ENCODE measurements at places on chromosomes 12 and 14.

GRCh38 chr14:65079201-65079600 is 23.1 kb downstream of the MAX start:
- DNase-seq: no peak

- no peak for DNase-seq
These were observed 12.2 kb downstream of the TBX3 start for GRCh38 chr12:114671443-114672411.

DNA sequence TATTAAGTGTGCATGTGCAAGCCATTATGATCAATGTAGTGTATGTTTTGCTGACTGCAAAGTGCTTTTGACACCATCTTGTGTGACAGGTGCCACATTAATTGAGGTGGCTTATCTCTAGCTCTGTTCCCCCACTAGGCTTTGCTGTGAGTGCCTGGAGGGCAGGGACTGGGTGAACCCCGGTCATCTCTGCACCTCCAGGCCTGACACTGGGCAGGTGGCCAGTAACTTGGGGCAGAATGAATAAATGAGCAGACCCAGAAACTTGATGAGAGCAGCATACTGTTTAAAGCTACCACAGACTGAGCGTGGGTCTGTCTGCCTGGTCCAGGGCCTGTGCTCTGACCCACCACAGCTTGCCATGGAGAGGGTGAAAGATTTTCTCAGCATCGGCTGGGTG is 151.6 kb downstream of the CALM1 start:
- DNase-seq: no peak

- no peak for DNase-seq
These were observed 70.3 kb downstream of the RNFT2 start for GRCh38 chr12:116808113-116809105.

- no peak for DNase-seq
These were observed 27.2 kb downstream of the SYT1 start for GRCh38 chr12:78891646-78892353.

GRCh38 chr12:12425001-12425400 is 68.1 kb downstream of the BORCS5 start:
- no peak for DNase-seq

GRCh38 chr12:12180575-12180974 is 86.3 kb downstream of the LRP6 start:
- no peak for DNase-seq

- no peak for DNase-seq
These were observed at the start of gene ITGA5 for GRCh38 chr12:54419088-54419887. TSS of gene ITGA5 (minus strand) at chr12:54419266. CDS start at chr12:54419198, 68 bp downstream.

GRCh38 chr12:27549236-27549800 is 25.3 kb downstream of the PPFIBP1 start:
- DNase-seq: no peak

GRCh38 chr14:79734656-79735055 is 476.6 kb downstream of the DIO2 start:
- DNase-seq: no peak
